ENCODE measurements at places on chromosomes 1 and 21.
A peak's percentile ranks its signal among the peaks of the same experiment; 100 is the strongest.

DNA sequence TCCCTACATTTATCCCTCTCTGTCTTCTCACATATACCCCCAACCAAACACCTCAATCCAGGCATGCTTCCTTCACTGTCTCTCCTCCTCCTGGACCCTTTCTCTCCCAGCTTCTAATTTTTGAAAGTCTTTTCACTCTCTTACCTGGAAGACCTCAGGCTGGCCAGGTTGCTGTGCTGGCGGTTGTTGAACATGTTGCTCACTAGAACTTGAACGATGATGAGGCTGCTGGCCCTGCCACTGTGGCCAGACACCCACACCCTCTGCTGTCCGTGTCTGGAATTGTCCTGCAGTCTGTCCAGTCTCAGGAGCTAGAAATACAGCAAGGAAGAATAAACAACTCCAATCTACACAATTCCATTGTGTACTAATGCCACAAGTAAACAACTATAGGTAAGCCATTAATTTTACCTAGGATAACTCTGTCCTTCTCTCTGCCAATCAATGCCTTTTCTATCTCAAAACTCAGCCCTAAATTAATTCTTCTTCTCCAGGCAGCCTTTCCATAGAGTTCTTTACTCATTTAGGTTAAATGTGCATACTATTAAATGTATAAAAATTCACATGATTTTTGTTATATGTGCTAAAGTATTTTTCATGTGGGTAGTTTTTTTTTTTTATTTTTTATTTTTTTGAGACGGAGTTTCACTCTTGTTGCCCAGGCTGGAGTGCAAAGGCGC, 5.1 kb upstream of the CTSK start:
- peak; percentile 34 for DNase-seq

- no peak for DNase-seq
Measured at GRCh38 chr21:14474995-14475394, 71.1 kb downstream of the SAMSN1 start.

DNA sequence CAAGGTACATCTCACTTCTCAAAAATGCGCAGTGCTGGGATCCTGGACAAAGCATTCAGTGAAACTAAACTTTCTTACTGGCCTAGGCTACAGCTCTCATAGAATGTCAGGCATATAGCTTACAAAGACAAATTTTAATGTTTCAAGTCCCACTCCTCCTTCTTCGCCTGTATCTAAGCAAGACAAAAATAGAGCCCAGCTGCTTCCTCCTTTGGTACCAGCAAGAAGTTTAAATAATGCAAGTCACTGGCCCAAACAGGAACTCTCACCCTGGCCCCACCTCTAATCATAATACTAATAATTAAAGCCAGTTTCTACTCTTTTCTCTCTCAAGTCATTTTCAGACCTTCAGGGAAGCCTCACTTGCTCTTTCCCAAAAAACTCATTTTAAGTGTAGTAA, 1267.9 kb downstream of the MRPL39 start:
- no peak for DNase-seq

DNA sequence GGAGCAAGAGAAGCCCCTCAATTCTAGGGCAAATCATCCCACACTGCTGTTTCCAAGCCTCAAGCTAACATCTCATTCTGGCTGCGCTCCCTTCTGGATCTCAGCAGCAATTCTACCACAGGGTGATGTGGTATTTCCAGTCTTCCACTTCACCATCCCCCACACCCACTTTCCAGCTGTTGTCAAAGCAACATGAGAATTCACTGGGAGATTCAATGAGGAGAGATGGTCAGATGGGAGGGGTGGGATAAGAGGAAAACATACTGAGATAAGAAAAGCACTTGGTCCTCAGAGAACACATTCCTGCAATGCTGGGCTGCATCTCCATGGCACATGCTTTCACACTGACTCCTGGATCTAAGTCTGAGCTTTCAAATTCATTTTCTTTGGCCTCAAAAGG, 47.3 kb upstream of the LRRC52 start:
- DNase-seq, result no peak

Measured in CD4-positive, alpha-beta T cell treated with Interleukin-12 subunit alpha and Interleukin-12 subunit beta, for 1 hour (primary cell).